ENCODE measurements at places on chromosomes 3 and 15. TPM values are rescaled to one million over a fixed set of nuclear protein-coding genes. Genes with fewer than 3 reads are reported as not detected.
A peak's percentile ranks its signal among the peaks of the same experiment; 100 is the strongest.

DNA sequence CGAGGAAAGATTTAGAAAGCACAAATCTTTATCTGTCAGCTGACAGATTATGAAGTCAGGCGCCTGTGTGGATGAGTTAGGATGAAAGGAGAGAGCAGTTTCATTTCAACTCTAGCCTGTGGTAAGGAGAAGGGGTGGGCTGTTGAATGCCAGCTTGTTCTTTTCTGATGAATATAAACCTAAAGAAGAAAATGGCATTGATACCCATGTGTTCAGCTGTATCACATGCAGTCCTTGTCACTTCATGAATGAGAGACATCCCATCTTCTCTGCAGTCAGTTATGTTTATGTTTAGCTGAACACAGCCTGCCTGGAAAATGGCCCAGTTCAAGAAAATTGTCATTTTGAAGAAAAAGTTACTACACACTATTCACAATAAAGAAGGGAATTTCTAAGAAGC lies 345.7 kb upstream of the RBMS3 start:
- DNase-seq: no peak

GRCh38 chr3:149215515-149215914 lies 6.1 kb downstream of the CP start:
- no peak for DNase-seq

- no peak for DNase-seq
Observed at GRCh38 chr15:59268168-59268851, 61.7 kb downstream of the LDHAL6B start.

DNA sequence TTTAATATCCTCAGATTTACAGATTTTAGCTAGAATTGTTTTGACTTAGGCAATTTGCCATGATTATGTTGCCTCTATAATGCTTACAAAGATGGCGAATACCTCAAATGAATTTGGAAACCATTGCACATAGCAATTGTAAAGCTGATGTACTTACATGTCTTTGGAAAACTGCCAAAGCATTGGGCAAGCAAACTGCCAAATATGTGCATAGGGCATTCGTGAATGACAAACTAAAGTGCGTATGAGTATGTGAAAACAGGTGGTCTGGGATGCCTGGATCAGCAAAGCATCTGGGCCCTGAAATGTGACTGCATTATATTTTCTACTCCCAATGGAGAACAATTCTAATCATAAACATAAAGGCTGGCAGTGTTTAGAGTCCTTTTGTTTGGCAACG lies 445.3 kb upstream of the ROBO1 start:
- DNase-seq: no peak

DNA sequence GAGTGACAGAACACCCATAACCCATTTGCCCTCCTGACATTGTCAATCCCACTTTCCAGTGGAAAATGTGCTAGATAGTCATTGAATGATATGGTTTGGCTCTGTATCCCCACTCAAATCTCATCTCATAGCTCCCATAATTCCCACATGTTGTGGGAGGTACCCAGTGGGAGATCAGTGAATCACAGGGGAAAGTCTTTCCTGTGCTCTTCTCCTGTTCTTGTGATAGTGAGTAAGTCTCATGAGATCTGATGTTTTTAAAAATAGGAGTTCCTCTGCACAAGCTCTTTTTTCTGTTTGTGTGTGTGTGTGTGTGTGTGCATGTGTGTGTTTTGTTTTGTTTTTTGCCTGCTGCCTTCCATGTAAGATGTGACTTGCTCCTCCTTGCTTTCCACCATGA lies 191.7 kb downstream of the ARRDC4 start:
- DNase-seq: no peak

DNA sequence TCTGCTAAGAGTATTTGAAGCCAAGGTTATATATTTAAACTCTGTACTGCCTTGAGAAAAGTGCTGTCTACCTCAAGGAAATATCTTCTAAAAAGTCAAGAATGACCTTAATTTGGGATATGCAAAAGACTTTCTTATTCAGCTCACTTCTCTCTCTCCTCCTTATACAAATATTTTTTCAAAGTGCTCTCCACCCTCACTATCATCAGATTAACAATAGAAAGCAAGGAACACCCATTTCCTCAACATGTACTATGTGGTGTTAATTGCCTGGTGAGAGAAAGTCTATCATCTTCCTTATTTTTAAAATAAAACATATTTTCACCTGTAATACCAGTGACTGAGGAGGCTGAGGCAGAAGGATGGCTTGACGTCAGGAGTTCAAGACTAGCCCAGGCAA lies 44.4 kb upstream of the RSL24D1 start:
- DNase-seq: no peak

DNA sequence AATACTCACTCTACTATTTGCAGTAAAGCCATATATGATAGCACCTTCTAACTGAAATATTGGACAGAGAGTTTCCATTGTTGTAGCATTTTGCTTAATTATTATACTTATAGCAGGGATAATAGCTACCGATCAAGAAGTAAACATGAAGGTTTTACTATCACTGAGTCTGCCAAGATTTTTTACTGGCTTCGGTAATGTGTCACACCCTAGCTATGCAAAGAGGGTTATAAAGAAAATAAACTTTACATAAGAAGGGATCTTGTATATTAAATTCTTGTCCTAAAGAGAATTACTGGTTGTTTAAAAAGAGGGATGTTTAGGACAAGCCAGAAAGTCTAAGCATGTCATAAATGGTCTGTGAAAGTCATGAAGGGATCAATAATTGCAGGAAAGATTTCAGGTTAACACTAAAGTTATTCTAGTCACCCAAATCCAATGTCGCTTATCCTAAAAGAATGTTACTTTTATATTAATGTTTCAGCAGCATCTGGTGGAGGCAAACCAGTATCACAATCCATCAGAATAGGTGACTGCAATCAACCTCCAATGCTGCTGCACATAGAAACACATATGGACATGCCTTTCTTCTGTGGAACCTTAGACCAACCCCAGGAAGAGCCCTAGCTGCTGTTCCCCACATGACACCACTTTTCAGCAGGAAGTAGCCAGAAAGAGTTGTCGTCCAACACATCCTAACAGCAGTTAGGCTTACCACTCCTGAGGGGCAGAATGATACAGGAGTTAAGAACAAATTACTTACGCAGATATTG lies 62.7 kb upstream of the GK5 start:
- DNase-seq: no peak

TM4SF18 gene
- total RNA-seq: 2.2 TPM

PLAAT1 gene
- total RNA-seq: 3.9 TPM

- no peak for DNase-seq
Observed at GRCh38 chr3:129082026-129082425, 21.4 kb downstream of the GP9 start.

THPO gene
- 0.55 TPM for total RNA-seq

DNA sequence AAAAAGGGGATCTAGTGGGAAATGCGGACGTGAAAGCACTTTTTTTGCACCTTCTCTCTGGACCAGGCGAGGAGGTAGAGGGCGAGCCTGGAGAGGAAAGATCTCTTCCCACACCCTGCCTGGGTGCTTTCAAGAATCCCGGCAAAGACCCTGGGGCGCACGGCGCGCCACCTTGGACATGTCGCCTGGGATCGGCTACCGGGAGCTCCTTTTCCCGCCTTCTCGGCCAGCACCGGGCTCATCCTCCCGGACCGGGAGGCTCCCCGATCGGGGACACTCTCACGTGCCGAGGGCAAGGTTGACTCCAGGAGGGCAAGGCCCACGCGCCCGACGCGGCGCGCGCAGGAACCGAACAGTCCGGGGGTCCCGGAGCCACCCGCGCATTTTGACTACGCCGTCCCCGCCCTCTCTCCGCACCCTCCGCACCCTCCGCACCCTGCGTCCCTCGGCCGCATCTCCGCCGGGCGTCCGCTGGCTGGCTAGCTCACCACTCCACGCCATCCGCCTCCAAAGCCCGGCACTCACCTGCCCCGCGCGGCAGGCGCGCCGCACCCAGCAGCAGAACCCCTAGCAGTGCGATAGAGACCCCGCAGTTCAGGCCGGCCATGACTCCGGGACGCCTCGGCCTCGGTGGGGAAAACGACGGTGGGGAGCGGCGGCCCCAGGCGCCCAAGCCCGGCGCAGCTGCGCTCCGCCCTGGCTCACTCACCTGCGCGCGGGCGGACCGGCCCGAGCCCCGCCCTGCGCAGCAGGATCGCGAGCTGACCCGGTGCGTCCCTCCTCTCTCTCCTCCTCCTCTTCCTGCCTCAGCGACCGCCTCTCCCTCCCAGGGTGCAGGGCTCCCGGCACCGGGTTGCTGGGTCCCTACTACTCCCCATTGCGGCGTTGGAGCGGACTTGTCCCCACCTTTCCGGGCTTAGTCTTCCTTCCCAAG lies at the start of gene CDCP1:
CDCP1 (minus strand) TSS at position 698 of the 934 bp plus-strand sequence; CDS start at position 607, 91 bp downstream.
- DNase-seq: peak; percentile 57

DNA sequence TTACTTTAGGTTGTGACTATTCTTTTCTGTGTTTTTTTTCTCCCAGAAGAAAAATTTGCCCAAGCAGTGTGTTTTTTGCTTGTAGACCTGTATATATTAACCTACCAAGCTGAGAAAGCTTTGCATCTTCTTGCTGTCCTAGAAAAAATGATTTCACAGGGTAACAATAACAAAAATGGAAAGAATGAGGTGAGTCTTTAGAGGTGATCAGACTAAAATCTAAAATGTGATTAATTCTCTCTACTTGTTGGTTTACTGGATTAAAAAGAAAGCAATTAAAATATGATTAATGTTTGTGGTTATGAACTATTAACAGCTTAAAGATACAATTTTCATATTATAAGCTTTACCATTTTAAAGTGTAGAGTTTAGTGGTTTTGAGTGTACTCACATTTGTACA lies 28.2 kb downstream of the CNOT10 start:
- DNase-seq: no peak

- DNase-seq: peak; percentile 18
Observed at GRCh38 chr3:24410860-24411259, 83.8 kb downstream of the THRB start.

DNA sequence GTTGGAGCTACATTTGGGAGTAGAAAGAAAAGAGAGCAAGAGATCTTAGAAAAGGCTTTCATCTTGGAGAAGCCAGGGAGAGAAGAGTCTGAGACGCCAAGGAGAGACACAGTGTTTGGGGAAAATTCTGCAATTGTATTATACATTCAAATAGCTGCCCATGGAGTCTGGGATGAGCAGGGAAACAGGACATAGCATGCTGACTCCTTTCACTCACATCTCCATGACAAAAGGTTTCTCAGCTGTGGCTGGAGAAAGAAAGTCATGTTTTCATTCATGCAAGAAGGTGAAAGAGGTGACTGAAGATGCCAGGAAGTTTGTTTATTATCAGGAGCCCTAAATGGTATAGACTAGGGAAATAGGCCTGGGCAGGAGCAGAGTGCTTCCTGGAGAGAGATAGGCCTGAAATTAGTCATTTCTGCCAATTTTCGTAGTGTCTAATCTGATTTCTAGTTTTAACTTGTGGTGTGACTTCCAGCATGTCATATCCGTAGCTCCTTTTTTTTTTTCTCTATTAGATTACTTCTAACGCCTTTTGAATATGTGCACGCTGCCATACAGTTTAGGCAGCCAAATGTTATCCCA lies 34.1 kb downstream of the ACP3 start:
- no peak for DNase-seq

DNA sequence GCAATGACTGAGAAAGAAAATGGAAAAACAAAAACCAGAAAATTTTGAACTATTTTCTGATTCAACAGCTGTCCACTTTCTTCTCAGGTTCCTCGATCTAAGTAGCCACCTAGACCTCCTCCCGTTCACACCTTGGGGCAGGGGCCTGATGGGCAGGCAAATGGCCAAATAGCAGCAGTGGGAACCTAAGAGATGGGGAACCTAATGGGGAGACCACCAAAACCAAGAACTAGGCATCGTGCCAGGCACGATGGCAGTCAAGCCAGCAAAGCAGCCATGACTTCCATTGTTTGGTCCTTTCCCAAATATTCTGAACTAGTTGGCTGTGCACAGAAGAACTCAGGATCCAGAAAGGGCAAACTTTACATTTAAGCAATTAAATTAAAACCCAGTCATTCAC lies 57.1 kb downstream of the CAPN7 start:
- DNase-seq: no peak

LRRC15 gene
- total RNA-seq: 0.07 TPM

GRCh38 chr3:128496602-128497304 lies 3.8 kb upstream of the GATA2 start:
- no peak for DNase-seq

- DNase-seq: no peak
Observed at GRCh38 chr15:80163217-80163616, 10.4 kb downstream of the FAH start.

GRCh38 chr3:124907957-124908356 lies 20.8 kb upstream of the ITGB5 start:
- no peak for DNase-seq

- peak; percentile 62 for DNase-seq
Observed at GRCh38 chr3:169241991-169242707, 421.4 kb downstream of the MECOM start.

DNA sequence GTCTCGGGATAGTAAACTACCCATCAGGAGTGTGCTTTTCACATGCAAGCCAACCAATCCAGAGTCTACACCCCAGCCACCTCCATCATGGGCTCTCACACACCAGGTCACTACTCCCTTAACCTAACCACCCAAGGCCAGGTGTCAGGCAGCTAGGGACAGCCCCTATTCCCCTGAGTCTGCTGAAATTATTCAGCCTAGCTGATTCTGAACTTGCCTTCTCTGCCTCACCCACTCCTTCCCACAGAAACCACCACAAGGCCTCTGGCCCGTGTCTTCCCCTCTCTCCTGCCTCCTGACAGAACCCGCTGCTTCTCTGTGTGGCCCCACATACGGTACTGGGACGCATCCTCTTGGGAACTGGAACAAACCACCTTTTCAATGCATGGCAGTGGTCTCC lies 82.1 kb downstream of the PCSK6 start:
- no peak for DNase-seq

DNA sequence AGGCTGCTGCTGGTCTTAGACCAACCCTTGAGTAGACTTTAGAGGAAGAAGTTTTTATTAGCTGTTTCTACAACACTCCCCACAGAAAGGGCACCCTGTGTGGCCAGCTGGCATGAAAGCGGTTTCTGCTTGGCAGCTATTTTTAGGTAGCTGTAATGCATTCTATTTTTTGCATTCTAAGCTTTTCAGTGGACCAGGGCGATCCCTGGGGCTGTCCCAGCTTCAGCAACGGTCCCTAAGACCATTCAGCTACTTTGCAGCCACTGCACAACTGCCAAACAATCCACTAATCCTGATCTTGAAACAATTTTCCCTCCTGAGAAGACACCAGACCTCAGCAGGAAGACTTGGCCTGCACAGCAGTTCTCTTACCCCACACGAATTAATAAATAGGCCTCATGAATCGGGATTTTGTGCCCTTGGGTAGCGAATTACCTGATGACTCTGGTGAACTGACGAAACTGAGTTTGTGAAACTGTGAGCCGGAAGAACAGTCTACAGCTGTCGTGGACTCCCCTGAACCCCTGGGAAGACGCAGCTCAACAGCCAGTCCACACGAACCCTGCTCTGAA lies 14.6 kb upstream of the TFRC start:
- no peak for DNase-seq

EPHA3 gene
- 0.32 TPM for total RNA-seq
